ENCODE measurements at places on chromosomes 16 and 17. TPM values are rescaled to one million over a fixed set of nuclear protein-coding genes. Genes with fewer than 3 reads are reported as not detected.

The KRTAP4-4 gene
- not detected for total RNA-seq

The CSH2 gene
- total RNA-seq: not detected

The ZNF500 gene
- total RNA-seq: 16.4 TPM

The GCGR gene
- total RNA-seq: not detected

The RNF157 gene
- total RNA-seq: 29.0 TPM

The LUC7L gene
- 73.7 TPM for total RNA-seq

The ELMO3 gene
- 4.6 TPM for total RNA-seq

The ARL16 gene
- total RNA-seq: 18.3 TPM

The ATP2A3 gene
- total RNA-seq: 103 TPM

DNA sequence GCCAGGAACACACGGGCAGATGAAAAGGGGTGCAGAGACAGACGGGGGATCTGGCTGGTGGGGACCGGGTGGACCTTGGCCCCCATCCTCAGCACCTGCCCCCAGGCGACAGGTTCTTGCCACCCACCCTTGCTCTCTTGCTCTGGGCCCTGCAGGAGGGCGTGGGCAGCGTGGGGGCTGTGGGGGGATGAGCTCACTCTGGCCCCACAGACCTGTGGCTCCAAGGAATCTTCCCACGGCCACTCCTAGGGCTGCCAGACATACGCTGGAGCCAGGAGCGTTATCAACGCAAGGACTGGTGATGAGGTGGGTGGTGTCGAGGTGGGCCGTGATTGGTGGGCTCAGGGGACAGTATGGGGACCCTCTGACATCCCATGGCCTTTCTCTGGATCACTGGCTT is 6.3 kb downstream of the CTRB1 start:
- H3K4me3 ChIP-seq: no peak overlapping the region
- H3K36me3 ChIP-seq: 0 out of 3 replicates have a peak, but pooled peaks cover 4% of the 10 kb centered on the region
- H3K27me3 ChIP-seq: peaks cover 13% of the 10 kb centered on the region
- H3K27ac ChIP-seq: no peak overlapping the region

DNA sequence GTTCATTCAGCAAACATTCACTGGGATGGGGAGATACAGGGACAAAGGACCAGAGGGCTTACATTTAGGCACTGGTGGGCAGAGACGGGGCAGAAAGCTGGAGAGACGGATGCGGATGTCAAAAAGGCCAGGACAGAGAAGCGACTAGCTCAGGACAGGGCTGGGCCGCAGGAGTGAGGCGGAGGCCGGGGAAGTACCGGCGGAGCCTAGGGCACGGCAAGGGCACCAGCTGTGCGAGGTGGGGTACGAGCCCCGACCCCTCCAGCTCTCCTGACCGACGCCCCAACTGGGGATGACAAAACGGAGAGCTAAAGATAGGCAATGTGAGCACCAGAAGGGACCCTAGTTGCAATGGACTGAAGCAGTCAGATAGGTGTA is 3.9 kb upstream of the SGCA start:
- no peak for DNase-seq
- H3K4me1 ChIP-seq: peaks cover 10% of the 10 kb centered on the region
- no peaks in the 10 kb centered on the region for H3K36me3 ChIP-seq
- no peak overlapping the region for H3K4me3 ChIP-seq
- H3K27me3 ChIP-seq: no peaks in the 10 kb centered on the region

DNA sequence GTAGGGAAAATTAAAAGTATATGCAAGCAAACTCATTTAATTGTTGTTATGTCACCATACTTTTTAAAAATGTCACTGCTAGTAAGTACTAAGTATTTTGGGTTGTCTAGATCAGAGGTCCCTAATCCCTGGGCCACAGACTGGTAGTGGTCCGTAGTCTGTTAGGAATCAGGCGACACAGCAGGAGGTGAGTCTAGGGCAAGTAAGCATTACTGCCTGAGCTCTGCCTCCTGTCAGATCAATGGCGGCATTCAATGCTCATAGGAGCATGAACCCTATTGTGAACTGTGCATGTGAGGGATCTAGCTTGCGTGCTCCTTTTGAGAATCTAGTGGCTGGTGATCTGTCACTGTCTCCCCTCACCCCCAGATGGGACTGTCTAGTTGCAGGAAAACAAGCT is 21.6 kb downstream of the STXBP4 start:
- no peak overlapping the region for H3K4me3 ChIP-seq
- peaks cover 28% of the 10 kb centered on the region for H3K36me3 ChIP-seq
- H3K27ac ChIP-seq: no peak overlapping the region
- DNase-seq: no peak
- no peaks in the 10 kb centered on the region for H3K4me1 ChIP-seq

DNA sequence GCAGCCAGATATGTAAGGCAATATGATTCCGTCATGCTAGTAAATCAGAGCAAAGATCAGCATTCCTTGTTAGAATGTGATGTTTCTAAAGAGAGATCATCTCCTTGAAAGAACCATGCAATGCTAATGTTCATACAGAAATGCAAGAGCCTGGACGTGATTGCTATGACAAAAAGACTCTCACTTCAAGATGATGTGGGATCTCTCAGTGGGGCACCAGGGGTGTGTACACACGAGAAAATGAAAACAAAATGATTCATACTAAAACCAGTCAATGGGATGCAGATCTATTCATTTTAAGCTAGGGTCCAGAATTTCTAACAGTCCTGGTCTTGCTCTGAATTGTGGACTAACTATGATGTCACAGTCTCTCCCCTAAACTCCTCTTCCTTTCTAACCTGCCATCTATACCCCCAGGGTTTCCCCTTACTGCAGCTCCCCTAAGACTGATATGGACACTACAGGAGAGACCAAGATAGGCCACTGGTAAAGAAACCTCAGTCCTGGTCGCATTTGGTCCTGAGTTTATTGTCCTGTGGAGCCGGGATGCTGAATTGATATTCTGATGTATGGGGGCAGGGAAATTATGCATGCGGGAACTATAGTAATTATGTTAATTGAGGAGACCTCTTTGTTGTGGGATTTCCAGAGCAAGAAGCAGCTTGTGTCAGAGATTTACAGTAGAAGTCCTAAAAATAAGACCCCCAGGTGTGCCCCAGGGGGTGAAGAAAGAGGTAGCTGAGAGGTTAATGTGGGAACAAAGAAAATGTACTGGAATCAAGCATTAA is 179.0 kb downstream of the PMP22 start:
- no peaks in the 10 kb centered on the region for H3K27me3 ChIP-seq
- H3K4me1 ChIP-seq: no peaks in the 10 kb centered on the region
- no peak overlapping the region for H3K4me3 ChIP-seq
- H3K36me3 ChIP-seq: no peaks in the 10 kb centered on the region

- H3K36me3 ChIP-seq: no peaks in the 10 kb centered on the region
- DNase-seq: no peak
- no peak overlapping the region for H3K4me3 ChIP-seq
- H3K27ac ChIP-seq: no peak overlapping the region
Measured at GRCh38 chr17:8887301-8887700, 19.8 kb upstream of the PIK3R6 start.

- H3K4me3 ChIP-seq: no peak overlapping the region
- no peaks in the 10 kb centered on the region for H3K36me3 ChIP-seq
- no peaks in the 10 kb centered on the region for H3K27me3 ChIP-seq
- H3K27ac ChIP-seq: no peak overlapping the region
Measured at GRCh38 chr17:19364699-19365498, 2.4 kb upstream of the B9D1 start.

GRCh38 chr16:66272461-66272860 is 94.0 kb upstream of the CDH5 start:
- H3K36me3 ChIP-seq: no peaks in the 10 kb centered on the region
- no peak for DNase-seq
- H3K27me3 ChIP-seq: peaks cover 4% of the 10 kb centered on the region
- H3K4me3 ChIP-seq: no peak overlapping the region
- peaks cover 7% of the 10 kb centered on the region for H3K4me1 ChIP-seq
- no peak overlapping the region for H3K27ac ChIP-seq

DNA sequence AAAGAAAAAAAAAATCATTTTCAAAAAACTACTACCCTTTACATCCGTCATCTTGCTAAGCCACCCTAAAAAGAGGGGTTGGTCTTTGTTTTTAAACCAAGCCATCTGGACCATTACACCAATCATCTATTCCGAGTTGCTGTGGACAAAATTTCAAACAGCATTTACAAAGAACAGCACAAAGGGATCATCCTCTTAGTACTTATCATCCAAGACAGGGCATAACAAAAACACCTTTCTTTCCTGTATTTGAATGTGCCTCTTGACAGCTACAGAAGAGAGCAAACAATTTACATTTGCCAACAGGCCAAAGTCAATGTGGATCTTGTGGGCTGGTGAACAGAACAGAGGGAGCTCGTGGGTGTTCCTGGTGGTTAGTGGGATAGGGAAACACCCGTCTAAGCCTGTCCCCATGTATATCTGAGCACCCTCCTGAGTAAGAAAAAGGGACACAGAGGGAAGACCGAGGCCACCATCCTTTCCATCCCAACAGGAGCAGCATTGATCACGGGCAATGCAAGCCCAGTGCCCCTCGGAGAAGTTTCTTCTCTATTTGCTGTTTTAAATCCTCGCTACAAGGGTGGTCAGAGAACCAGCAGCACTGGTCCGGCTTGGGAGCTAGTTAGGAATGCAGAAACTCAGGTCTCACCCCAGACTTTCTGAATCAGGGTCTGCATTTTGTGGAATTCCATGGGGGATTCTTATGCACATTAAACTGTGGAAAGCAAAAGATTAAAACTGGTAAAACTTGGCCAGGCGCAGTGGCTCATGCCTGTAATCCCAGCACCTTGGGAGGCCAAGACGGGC is 1.9 kb downstream of the SLC39A11 start:
- no peak overlapping the region for H3K4me3 ChIP-seq
- peaks cover 4% of the 10 kb centered on the region for H3K27me3 ChIP-seq
- H3K36me3 ChIP-seq: peaks cover 13% of the 10 kb centered on the region
- peaks cover 12% of the 10 kb centered on the region for H3K4me1 ChIP-seq
- DNase-seq: no peak
- no peak overlapping the region for H3K27ac ChIP-seq

GRCh38 chr17:21001111-21001812 is 41.5 kb downstream of the USP22 start:
- no peak for DNase-seq
- peaks cover 68% of the 10 kb centered on the region for H3K36me3 ChIP-seq
- H3K4me3 ChIP-seq: no peak overlapping the region
- no peaks in the 10 kb centered on the region for H3K27me3 ChIP-seq
- no peak overlapping the region for H3K27ac ChIP-seq

DNA sequence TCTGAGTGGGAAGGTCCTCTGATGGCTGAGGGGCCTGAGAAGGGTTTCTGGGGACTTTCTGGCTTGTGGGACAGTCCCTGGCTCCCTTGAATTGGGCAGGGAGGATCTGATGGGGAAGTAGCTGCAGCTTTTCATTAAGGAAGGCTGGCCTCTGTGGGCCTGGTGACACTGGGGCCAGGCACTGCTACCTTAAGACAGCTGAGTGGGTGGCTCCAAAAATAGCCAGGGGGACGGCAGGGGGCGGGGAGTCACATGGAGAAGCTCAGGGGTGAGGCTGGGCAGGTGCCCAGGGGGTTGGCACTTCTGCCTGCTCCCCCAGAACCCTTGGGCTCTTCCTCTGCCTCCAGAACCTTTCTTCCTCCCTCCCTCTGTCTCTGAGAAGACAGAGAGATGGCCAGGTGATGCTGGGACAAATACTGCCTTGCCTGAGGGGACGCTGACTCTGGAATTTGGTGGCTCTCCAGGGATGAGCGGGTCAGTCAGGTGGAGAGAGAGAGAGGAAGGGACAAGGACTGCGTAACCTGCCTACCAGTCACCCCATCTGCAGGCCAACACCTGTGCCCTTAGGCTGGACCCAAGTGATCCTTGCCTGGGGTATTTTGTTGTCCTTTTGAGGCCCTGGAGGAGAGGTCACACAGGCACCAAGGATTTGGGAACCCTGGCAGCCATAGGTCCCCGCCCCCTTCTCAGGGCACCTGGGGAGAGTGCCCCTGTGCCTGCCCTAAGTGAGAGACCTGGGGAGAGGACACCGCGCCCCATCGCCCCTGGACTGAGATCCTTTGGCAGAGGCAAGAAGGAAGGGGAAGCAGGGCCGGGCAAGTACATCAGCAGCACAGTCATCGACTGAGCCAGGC is 1.7 kb upstream of the SGCA start:
- DNase-seq: no peak
- no peak overlapping the region for H3K4me3 ChIP-seq
- H3K36me3 ChIP-seq: no peaks in the 10 kb centered on the region
- no peak overlapping the region for H3K27ac ChIP-seq
- H3K27me3 ChIP-seq: no peaks in the 10 kb centered on the region
- H3K4me1 ChIP-seq: peaks cover 32% of the 10 kb centered on the region

GRCh38 chr17:79126139-79126538 is 51.5 kb downstream of the ENGASE start:
- no peaks in the 10 kb centered on the region for H3K36me3 ChIP-seq
- DNase-seq: peak; percentile 10
- H3K27me3 ChIP-seq: peaks cover 49% of the 10 kb centered on the region
